ENCODE measurements at places on chromosomes 6 and 20.

DNA sequence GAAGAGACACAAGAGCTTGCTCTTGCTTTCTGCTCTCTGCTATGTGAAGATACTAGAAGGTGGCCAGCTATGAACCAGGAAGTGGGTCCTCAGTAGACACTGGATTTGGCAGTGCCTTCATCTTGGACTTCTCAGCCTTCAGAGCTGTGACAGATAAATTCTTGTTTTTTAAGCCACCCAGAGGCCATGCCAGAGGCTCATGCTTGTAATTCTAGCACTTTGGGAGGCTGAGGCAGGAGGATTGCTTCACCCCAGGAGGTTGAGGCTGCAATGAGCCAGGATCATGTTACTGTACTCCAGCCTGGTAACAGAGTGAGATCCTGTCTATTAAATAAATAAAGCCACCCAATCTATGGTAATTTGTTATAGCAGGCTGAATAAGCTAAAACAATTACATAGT is 185.5 kb upstream of the SALL4 start:
- no peak for ATAC-seq

GRCh38 chr20:21628800-21629199 is 76.7 kb upstream of the PAX1 start:
- no peak for ATAC-seq

DNA sequence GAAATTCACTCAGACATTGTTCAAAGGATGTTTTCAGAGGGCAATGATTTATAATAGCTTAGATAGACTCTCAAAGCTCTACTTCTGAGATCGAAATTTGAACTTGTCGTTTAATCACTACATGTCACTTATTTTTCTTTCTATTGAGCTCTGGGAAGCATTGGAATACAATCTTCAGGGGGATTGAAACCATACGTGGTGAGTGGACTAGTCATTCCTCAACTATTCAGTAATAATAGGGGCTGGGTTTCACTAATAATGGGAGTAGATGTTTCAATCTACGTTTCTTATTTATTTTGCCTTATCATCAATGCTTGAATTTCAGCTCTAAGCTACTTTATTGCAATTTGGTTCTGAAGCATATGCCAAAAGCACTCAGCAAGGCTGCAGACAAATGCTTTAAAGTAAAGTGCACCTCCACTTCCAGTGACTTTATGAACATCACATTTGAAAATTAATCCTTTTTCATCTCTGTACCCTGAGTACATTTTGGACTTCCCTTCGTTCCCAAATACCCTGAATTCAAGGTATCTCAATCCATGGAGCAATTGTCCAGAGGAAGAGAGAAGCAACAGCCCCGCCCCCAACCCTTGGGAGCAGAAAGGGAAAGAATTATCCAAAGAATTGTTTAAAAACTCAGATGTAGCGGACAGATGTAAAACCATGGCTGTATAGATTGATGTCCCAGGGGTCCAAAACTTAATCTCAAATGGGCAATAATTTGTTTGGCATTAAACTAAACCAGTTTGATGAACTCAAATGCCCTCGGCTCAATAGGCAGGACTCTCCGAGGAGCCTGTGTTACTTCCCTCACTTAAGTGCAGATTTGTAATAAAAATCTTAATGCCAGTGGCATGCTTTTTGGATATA is 68.1 kb downstream of the HFE start:
- ATAC-seq = no peak

DNA sequence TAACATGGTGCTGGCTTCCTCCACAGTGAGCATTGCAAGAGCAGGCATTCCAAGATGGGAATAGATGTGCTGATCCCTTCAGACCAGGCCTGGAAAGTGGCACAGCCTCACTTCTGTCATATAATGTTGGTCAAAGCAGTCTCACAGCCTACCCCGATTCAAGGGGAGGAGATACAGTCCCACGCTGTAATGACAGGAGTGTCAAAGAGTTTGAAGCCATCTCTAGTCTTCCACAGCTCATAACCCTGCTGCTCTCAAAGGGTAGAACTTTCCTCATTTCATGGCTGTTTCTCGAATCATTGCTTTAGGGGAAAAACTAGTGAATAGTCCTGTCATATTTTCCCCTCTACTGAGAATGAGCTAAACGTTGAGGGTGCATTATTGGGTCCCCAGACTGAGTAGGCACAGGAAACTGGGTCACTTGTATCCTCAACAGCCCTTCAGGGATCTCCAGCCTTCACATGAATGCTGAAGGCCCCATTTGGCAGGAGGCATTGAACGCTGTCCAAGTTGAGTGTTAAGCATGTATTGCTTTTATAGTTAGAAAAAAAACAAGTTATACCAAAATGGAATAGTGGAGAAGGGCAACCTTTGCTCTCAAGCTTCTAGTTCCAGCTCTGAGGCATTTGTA is 27.3 kb downstream of the DTD1 start:
- no peak for ATAC-seq

GRCh38 chr6:153882411-153882810 is 156.6 kb upstream of the OPRM1 start:
- ATAC-seq = no peak

- ATAC-seq = no peak
Measured at GRCh38 chr6:148242180-148242579, 100.5 kb upstream of the SASH1 start.

DNA sequence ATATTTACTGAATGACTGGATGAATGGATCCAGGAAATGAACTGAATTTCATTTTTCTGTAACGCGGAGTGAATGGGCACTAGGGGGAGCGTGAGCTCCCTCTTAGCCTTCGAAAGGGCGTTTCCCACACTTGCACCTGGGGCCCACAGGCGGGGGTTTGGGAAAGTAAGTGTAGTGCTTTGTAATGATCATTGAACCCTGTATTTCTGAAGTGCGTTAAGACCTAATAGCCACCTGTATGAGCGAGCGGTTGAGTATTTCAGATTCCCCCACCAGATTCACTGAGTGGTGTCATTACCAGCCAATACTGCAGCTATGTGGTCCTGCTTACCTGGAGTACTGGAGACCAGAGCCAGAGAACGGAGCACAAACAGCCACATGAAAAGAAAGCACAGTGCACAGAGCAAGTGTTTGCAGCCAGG is 10.5 kb downstream of the SYTL3 start:
- ATAC-seq = peak; percentile 56

GRCh38 chr6:161218222-161218621 is 55.6 kb downstream of the AGPAT4 start:
- no peak for ATAC-seq

DNA sequence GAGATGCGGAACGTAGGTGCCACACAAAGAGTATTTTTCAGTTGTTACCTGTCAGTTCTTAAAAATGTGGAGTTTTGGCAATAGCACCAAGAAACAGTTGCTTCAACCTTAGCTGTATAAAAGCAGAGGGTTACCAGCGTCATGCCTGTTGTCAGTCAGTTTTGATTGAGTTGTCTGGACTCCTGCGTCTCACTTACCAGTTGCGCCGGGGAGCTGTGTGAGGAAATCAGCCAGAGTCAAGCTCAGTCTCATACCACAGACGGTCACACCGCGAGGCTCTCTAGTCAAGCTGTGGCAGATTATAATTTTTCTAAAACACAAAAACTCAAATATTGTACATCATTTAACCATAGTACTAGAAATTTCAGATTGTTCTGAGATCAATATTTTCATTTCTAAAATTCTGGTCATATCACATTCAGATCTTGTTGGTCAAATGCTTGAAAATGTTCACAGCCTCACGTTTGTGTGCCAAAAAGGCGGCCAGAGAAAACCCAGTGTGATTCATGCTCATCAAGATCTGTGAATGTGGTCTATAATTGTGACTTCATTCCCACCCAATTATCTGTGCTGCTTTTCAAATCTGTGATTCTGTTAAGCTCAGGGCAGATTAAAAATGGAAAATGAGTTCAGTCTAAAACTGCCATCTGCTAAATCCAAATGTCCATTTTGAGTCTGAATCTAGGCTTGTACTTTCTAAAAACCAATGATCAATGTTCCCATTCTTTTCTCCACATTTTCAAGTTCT is 37.5 kb downstream of the SASH1 start:
- no peak for ATAC-seq

- ATAC-seq = no peak
Measured at GRCh38 chr6:143295932-143296331, 154.6 kb downstream of the ADAT2 start.

DNA sequence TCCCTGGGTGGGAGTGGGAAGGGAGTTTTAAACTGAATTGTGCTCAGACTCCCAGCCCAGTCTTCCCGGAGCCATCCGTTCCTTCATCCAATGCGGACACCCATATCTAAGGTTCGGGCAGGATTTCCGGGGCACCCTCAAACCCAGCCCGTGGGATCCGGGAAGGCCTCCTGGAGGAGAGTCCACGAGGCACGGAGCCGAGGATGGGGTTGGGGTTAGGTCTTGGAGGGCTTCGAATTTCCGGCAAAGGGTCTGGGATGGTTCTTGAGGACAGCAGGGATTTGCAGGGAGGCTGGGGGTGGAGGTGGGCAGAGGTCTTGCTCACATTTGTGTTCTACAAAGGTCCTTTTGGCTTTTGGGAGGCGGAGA is 49.5 kb upstream of the SLC32A1 start:
- no peak for ATAC-seq

DNA sequence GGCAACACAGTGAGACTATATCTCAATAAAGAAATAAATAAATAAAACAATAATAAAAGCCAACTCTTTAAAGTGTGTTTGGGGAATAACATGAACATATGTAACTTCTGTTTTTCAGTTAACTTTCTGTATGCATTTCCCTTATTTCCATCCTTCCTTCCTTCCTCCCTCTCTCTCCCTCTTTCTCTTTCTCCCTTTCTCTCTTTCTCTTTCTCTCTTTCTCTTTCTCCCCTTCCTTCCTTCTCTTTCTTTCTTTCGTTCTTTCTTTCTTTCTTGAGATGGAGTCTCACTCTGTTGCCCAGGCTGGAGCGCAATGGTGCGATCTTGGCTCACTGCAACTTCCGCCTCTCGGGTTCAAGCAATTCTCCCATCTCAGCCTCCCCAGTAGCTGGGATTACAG is 48.8 kb upstream of the PRND start:
- no peak for ATAC-seq

GRCh38 chr20:58894652-58895447 is 42.3 kb downstream of the GNAS start:
- no peak for ATAC-seq

DNA sequence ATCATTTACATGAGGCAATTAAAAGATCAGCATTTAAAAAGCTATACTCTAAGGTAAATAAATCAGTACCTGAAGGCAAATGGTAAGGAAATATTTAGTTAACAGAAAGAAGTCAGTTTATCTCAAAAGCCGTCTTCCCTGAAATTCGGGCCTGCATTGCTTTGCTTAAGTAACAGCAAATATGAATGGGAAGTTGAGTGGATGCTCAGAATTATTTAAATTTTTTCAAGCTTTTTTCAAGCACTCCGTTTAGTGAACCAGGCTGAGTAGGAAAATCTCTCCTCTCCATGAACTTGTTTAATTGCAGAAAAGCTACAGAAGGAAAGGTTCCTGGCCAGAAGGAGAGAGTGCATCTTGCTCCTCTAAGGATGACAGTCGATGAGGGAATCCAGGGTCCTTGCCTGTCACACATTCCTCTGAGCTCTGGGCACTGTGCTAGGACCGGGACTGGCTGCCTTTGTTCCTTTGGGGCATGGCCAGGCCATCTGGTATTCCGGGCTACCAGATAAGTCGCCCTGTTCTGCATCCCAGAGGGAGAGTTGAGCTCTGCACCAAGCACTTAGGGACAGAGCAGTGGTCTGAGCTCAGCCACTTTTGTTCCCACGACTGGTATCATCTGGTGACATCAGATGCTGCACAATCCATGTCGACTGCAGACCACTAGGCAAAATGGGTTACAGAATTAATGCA is 77.6 kb downstream of the RIN2 start:
- ATAC-seq = no peak

DNA sequence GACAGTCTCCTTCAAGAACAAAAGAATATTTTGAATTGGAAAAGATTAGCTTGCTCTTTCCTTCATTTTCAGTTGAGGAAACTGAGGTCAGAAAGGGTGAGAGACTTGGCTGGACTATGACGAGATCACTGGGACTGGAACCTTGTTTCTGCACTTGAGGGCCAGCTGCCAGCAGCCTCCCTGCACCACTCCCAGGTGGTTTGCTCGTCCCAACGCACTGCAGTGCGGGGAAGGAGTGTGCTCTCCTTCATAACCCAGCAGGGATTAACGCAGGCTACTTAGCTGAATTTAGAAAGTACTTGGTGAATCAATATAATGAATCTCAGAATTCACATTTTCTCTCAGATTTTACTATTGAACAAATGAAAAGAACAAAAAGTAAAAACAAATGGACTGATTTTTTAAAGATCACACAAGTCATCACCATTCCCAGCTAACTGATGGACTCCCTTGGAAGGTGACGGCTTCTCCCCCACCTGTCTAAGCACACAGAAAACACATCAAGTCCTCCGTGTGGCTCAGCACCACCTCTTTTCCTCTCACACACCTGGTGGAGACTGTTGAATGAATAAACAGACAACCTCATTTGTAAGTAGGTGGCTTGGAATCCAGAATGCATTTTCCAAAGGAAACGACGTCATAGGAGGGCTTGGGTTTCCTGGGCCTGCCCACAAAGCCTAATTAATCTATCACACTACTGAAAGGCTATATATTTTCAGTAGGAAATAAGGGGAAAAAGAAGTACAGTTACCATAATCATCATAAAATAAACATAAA is 121.0 kb downstream of the QRSL1 start:
- no peak for ATAC-seq

DNA sequence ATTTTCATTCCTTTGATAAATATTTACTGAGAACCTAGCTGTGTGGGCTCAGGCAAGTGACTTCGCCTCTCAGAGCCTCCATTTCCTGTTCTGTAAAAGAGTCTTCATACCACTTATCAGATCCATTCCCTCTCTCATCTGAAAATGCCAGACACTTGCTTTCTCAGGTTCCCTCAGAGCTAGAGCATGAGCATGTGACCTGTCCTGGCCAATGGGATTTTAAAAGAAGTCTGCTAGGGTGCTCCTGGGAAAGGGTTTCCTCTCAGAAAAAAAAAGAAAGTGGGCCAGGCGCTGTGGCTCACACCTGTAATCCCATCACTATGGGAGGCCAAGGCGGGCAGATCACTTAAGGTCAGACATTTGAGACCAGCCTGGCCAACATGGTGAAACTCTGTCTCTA is 5.3 kb downstream of the KCNB1 start:
- no peak for ATAC-seq

GRCh38 chr6:20631549-20631924 is 97.3 kb downstream of the CDKAL1 start:
- no peak for ATAC-seq

GRCh38 chr20:23585808-23586734 is 17.8 kb upstream of the CST9L start:
- no peak for ATAC-seq

GRCh38 chr20:14888134-14888533 is 550.7 kb upstream of the FLRT3 start:
- ATAC-seq = no peak

GRCh38 chr6:107699697-107700325 is 124.3 kb downstream of the SCML4 start:
- ATAC-seq = no peak

GRCh38 chr6:143007646-143008045 is 53.0 kb upstream of the AIG1 start:
- no peak for ATAC-seq

GRCh38 chr20:14855171-14855570 is 517.8 kb upstream of the FLRT3 start:
- no peak for ATAC-seq

Measured in activated CD4-positive, CD25-positive, alpha-beta regulatory T cell treated with anti-CD3 and anti-CD28 coated beads, Interleukin-2, amount 50 U/mL, for 24 hours (primary cell).